GOT3 (cell line): ENCODE measurements at places on chromosomes 13 and 19.

- no peak for DNase-seq
Observed at GRCh38 chr19:44891016-44891882, at the start of gene TOMM40. Gene TOMM40 (plus strand): TSS chr19:44891254. CDS start chr19:44891416, 162 bp downstream.

DNA sequence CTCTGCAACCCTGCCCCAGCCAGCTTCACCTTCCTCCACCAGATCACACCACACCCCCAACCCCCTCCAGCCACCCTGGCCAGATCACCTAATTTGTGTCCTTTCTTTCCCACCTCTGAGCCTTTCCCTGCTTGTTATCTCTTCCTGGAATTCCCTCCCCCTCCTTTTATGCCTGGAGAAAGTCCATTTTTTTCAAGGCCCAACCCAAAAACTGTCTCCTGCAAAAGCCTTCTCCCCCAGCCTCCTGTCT is 5.3 kb upstream of the TLE2 start:
- no peak for DNase-seq

DNA sequence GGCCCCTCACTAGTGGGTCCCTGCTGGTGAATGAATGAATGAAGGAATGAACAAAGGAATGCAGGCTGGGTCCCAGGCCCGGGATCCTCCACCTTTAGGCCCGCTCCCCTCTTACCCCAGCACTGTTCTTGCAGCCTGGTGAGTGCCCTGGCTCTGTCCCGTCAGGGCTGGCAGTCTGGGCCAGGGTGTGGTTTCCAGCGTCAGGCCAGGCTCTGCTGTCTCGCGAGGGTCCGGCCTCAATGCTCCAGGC is 317 bp downstream of the LYL1 start:
- no peak for DNase-seq

GRCh38 chr13:94813920-94814475 is 101.7 kb upstream of the SOX21 start:
- DNase-seq, result no peak

- DNase-seq, result no peak
Observed at GRCh38 chr19:42052241-42052863, 17.7 kb downstream of the GRIK5 start.

DNA sequence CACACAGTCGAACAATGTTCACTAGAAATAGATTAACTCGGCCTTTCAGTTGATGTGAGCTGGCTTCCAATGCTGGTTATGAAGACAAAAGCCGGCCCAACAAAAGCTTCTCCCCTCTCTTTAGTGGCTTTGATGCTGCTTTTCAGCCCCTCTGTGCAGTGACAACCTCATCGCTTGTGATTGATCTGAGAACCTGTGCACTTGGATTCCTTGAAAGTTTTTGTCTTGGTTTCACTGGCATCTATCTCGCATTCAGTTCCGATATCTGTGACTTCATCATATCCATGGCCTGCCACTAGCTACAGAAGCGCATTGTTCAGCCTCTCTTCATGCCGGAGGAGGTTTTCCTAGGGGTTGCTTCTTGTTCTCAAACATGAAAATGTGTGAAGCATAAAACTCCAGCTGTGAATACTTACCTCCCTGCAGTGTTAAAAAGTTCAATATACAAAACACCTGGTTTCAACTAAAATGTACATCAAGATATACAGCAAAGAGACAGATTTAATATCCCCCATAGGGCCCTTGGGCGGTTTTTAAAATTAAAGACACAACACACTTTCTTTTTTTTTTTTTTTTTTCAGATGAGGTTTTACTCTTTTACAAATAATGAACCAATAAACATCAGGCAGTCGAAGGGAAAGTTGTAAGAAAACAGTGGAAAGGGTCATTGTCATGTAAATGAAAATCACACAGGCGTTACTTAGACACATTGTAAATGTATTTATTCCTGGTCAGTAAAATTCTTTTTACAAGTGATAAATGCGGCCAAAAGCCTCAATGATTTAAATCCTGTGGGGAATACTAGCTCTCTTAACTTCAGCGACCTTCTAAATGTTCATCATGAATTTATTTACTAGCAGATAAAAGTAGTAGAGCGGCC is 1252.8 kb downstream of the EFNB2 start:
- DNase-seq, result no peak

DNA sequence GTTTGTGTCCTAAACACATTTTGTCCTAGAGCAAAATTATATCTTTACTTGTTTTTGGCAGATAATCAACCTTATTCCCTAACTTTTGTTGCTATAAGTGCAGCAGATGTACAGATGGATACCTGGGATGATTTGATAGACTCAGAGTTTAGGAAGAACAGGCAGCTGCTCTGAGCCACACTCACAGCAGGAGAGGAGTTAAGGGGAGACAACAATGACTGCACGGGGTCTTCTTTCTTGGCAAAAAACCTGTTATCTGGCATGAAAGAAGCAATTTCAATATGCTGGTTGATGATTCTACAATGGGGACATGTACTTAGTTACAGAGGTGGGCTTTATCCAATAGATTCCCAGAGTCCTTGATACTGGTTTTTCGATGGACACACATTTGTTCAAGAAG is 258.9 kb upstream of the PCDH9 start:
- DNase-seq, result no peak

GRCh38 chr19:6216996-6217751 is 62.6 kb downstream of the MLLT1 start:
- DNase-seq, result no peak

DNA sequence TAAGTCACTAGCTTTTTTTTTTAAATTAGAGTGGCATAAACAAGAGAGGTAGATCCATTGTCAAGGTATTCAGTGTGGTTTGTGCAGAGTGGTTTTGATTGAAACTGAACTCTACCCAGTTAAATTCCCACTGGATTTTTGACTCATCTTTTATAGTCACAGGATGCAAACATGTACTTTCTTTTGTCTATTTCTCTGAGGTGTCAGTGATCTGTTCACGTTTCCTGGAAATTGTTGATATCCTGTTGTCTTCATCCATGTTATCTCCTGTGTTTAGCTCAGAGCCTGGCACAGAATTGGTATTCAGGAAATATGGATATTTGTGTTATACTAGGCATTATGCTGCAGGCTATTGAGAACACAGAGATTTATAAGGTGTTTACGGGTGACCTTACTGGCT is 119.7 kb downstream of the PCCA start:
- DNase-seq, result no peak

GRCh38 chr13:78660495-78660857 is 1.5 kb upstream of the OBI1 start:
- no peak for DNase-seq
